ENCODE measurements at places on chromosomes 12 and 14. TPM values are rescaled to one million over a fixed set of nuclear protein-coding genes. Genes with fewer than 3 reads are reported as not detected.

SPX gene
- polyA plus RNA-seq: 11.2 TPM

GRCh38 chr14:51865953-51866747, 5.7 kb downstream of the GNG2 start:
- DNase-seq: no peak

- no peak for DNase-seq
These were observed 416.8 kb downstream of the ETNK1 start for GRCh38 chr12:23041774-23042173.

- no peak for DNase-seq
These were observed 270.6 kb downstream of the NAV3 start for GRCh38 chr12:78101113-78101876.

GRCh38 chr12:5581019-5581418, 149.1 kb downstream of the NTF3 start:
- no peak for DNase-seq

DNA sequence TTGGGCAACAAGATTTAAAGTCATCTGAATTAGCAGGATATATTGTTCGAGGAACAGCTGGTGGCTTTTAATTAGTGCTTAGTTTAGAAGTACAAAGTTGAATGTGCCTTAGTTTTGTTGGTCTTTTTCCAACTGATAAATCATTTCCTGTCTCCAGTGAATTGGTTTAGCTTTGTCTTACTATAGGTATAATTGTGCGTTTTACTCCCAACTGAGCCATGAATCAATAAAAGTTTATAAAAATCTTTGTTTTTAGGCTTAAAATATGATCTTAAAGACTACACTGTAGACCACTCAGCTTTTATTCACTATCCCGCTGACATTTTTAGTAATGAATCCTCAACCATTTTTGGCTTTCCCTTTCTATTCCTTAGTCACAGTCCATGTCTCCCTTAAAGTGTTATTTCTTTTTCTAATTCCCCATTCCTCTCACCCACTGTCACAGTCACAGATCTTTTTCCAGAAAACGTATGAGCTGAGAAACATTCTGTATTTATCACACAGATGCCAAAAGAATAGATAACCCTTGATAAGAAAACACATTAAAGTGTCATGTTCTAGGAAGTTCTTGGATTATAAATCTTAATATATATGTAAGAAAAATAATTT, 34.0 kb upstream of the ALG10 start:
- no peak for DNase-seq

- no peak for DNase-seq
These were observed 26.5 kb downstream of the PLEKHG3 start for GRCh38 chr14:64730681-64731080.

HPD gene
- 1.3 TPM for polyA plus RNA-seq

LPAR5 gene
- polyA plus RNA-seq: 1.7 TPM

DNA sequence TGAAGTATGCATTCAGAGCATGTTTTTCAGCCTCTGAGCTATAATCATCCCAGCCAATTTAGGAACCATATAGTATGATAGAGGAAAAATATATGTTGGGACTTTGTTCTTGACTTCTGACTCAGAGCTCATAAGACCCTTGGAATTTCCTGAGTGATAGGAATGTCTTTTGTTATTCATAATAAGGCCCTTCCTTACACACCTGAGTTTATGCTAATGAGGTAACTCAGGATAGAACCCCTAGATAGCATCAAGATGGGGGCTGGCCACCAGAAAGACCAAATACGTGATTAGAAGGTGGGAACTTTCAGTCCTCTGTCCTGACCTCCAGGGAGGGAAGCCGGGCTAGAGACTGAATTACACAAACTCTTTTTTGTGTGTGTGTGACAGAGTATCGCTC, 32.4 kb upstream of the PLEK2 start:
- DNase-seq: no peak

- no peak for DNase-seq
These were observed 151.7 kb upstream of the AMIGO2 start for GRCh38 chr12:47231456-47231855.

SERPINA10 gene
- polyA plus RNA-seq: not detected

Data from heart right ventricle (tissue), 16 donors.